ENCODE measurements at places on chromosomes 7 and 10. TPM values are rescaled to one million over a fixed set of nuclear protein-coding genes. Genes with fewer than 3 reads are reported as not detected.

The SEMA4G gene
- total RNA-seq = 8.1 TPM

The IGFBP1 gene
- not detected for total RNA-seq

The DDX56 gene
- total RNA-seq = 60.4 TPM

The SOSTDC1 gene
- total RNA-seq = 15.9 TPM

DNA sequence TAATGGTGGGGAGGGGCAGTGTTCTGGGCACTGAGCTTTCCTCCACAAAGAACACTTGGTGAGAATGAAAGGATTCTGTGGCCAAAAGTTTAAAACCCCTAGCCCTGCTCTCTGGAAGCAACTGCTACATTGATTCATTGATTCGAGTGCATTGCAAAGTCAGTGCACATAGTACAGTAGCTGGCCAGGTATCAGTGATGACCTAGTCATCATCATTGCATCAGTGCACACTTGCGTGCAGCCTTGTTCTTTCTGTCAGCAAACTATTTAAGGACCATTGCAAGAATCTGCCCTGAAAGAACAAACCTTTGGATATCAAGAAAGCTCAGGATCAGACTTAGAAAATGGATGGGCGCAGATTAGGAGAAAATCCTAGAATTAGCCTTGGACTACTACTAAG lies 47.4 kb downstream of the CUL1 start:
- no peak for DNase-seq

GRCh38 chr10:129531195-129531968 lies 64.3 kb downstream of the MGMT start:
- no peak for DNase-seq

DNA sequence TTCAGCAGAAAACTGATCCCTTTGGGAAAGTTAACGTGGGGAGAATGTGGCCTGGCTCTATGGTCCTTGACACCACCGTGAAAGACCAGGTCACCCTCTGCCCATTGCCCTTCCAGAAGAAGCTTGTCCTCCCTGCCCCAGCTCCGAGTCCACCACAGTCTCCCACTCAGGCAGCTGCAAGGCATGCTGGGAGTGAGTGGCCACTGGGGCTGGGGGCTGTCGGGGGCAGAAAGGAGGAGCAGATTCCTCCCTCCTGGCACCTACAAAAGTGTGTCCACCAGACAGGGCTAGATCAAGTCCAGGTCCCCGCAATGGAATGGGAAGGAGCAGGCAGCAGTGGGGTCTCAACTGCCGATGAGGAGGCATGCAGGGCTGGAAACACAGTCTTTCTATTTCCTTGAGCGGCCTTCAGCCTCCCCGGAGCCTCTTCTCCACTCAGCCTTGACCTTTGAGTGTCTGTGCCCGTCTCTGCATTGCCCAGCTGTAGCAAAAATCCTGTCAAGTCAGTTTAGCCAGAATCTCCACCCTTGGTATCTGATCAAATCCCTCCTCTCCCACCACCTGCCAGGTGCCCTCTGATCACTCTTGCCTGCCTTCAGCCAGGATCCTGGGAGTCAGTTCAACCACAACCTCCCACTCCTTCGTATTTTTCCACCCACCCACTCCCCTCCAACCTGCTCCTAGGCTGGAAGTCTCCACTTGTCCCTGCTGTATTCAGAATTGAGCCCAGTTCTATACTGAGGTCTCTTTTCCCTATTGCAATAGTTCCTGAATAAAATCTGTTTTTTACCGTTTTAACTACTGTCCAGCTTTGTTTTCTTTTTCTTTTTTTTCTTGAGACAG lies 6.9 kb upstream of the ZNF316 start:
- no peak for DNase-seq

- no peak for DNase-seq
Measured at GRCh38 chr10:79552143-79552542, 8.1 kb downstream of the SFTPA2 start.

DNA sequence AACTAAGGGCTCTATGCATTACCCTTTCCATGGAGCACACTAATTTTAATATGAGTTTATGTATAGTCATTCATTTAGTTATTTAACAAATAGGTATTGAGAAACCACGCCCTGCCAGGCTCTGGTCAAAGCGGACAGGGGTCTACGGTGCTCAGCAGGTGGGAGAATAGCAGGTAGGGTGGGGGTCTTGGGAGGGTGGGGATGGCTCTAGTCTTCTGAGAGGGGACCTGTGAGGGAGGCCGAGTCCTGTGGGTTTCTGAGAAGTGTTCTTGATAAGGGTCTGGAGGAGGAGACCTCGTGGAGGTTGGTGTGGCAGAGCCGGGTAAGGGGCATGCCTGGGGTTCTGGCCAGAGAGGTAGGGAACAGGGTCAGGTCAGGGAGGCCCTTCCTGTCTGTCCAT lies 1.1 kb downstream of the WDFY4 start:
- no peak for DNase-seq
